ENCODE measurements at places on chromosomes 16 and 17.
A peak's percentile ranks its signal among the peaks of the same experiment; 100 is the strongest.

DNA sequence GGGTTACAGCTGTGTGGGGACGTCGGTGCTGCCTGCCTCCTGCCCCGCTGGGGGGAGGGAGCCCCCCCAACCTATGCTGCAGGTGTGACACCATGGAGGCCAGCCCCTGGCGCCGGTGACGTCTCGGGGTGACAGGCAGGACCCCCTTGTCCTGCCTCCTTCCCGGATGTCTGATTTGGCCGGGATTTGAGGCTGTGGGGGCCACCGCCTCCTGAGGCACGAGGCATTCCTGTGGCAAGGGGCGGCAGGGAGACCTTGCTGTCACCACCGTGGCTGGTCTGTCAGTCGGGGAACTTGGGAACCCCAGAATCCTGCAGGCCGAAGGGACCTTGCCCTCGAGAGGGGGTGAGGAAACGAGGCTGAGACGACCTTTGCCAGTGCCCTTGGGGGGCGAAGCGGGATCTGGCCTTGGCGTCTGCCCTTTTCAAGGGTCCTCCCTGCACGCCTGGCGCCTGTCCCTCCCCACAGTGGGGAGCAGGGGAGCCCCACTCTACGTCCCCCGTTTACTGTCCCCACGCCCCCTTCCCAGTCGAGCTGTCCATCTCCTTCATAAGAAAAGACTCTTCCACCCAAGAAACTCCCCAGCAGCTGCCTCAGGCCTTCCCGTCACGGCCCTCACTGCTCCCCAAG is 74.4 kb downstream of the METRNL start:
- no peak for DNase-seq

DNA sequence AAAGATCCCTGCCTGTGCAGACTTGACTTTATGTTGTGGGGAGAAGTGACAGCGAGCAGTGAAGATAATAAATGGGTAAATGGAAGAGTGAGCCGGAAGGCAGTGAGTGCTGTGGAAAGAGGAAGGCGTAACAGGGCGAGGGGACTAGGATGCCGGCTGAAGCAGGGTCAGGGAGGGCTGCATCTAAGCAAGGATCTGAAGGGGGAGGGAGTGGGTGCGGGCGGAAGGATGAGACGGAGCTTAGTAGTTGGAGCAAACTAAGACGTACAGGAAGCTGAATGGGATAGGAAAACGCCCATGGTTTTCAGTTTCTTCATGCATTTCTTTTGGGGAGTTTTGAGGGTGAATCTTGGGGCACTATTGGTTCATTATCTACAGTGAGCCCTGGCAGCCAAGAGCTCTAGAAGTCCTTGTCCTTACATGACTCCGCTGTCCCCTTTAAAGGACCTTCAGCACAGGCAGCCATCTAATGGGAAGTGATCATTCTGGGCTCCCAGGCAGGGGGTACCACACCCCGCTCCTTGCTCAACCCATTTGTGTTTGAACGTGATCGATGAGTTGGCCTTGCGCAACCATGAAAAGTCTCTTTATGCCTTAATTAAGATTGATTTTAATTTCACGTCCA is 10.4 kb upstream of the NAT9 start:
- no peak for DNase-seq

GRCh38 chr17:30323895-30324319 is 9.9 kb downstream of the TMIGD1 start:
- peak; percentile 40 for DNase-seq

- no peak for DNase-seq
These were observed 51.7 kb downstream of the TBX4 start for GRCh38 chr17:61503961-61504360.

- DNase-seq = no peak
These were observed 139.8 kb downstream of the ENGASE start for GRCh38 chr17:79214459-79214858.

- no peak for DNase-seq
These were observed 39.9 kb upstream of the GFOD2 start for GRCh38 chr16:67758966-67759365.

DNA sequence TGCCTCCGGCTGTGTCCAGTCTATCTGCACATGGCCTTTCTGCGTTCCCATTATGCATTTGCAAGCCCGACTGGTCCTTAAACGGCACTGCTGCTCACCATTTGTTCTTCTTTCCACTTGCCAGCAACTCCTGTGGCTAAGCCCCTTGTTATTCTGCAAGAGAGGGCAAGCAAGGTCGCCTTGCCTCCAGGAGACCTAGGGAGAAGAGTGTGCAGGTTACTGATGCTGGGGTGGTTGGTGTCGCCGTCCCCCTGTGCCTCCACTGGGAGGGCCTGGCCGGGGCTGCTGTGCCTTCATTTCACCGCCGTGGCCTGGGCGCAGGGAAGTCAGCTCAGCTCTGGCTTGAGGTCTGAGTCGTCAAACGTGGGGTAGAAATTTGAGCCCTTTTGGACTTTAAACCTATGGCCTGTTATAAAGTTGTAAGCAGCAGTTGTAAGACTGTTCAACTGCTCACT is 12.7 kb downstream of the SLC6A4 start:
- no peak for DNase-seq

DNA sequence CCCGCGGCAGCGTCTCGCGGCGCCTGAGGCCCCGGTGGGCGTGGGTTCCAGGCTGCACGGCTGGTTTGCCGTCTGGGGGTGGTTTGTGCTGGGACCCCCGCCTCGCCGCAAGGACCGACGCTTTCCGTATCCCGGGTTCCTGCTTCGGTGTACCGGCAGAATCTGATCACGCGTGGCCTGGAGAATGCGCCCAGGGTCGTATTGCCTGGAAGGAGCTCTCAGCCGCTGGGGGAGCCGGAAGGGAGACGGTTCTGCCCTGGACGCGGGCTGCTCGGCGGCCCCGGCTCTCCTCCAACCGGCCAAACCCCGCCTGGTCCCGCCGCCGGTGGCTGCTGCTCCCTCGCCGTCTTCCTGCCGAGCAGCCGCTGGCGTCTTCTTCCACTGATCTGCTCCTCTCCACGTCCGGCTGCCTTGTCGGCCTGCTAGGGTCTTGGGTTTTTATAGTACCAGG is 39.8 kb downstream of the ZNF778 start:
- no peak for DNase-seq

- DNase-seq = peak; percentile 18
These were observed 37.4 kb downstream of the CLEC16A start for GRCh38 chr16:10981697-10982216.

DNA sequence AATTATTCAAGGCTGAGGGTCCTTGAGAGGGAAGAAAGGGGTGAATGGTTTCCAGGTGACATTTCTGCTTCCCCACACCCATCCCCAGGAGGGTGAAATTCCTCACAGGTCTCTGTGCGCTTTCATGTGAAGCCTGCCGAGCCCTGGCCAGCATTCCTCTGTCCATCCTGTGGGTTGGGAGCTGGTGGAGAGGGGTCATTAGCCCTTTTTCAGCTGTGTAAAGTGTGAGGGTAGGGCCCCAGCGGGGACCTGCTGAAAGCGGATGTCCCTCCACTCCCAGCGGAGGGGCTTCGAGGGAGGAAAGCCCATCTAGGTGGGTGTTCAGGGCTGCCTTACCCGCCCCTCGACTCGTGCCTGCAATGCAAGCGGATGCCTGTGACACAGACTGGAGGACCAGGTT is 53.3 kb upstream of the DLX4 start:
- DNase-seq = no peak

GRCh38 chr17:44935116-44935515 is 12.5 kb downstream of the KIF18B start:
- DNase-seq = no peak

DNA sequence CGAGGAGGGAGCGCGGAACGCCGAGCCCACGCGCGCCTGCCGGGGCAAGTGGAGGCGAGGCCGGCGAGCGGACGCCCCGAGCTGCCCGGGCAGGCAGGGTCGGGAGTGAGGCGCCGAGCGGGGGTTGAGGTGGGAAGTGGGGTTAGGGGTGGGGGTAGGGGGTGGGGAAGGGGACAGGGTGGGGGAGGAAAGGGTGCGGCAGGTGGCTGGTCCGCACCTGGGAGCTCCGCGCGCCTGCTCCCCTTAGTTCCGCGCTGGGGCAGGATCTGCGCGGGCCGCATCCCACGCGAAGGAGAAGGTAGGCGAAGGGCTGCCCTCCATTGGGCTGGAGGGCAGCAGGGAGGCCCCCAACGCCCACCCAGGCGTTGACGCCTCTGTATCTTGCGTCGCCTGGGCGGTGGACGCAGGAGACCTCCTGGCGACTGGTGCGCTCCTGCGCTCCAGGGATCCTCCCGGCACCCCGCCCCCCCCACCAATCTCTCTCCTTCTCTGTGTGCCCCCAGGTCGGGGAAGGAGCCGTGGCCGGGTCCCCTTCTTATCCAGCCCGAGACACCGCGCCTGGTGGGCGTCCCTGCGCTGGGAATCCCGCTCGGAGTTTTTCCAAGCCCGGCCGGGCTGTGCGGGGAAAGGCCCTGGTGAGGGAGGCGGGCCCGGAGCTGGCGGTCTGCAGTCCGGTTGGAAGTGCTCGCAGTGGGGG is 51.3 kb upstream of the AMZ2 start:
- DNase-seq = peak; percentile 14

- DNase-seq = peak; percentile 49
These were observed 15.4 kb upstream of the CTCF start for GRCh38 chr16:67546761-67547422.

DNA sequence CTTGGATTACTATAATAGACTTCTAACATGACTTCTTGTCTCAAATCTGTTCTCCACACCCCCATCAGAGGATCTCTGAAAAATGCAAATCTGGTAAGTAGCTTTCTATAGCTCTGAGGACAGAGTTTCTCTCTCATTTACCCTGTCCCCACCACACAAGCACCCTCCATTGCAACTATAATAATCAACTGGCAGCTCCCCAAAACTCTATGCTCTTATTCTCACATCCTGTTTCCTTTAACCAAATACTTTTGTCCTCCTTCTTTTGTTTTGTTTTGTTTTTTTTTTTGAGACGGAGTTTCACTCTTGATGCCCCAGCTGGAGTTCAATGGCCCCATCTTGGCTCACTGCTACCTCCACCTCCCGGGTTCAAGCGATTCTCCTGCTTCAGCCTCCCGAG is 73.4 kb downstream of the HELZ start:
- no peak for DNase-seq

DNA sequence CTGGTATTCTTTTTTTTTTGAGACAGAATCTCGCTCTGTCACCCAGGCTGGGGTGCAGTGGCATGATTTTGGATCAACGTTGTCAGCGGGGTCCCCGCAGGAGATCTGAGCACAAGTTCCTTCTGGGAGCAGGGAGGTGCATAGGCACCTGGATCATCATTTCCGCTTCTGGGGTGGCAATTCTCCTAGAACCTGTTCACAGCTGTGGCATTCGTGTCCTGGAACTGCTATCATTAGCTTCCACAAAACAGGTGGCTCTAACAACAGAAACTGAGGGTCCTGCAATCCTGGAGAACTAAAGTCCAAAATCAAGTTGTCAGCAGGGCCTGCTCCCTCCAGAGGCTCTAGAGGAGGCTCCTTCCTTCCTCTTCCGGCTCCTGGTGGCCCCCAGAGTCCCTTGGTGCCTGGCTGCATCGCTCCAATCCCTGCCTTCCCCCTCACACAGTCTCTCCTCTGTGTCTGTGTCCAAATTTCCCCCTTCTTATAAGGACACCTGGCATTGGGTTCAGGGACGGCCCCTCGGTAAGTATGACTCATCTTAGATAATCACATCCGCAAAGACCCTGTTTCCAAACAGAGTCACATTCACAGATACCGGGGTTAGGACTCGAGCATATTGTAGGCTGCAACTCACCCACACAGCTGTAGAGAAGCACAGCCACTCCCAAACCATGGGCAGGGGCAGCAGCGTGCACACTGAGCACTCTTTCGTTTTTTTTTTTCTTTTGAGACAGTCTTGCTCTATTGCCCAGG is 43.5 kb upstream of the KLHDC4 start:
- no peak for DNase-seq

DNA sequence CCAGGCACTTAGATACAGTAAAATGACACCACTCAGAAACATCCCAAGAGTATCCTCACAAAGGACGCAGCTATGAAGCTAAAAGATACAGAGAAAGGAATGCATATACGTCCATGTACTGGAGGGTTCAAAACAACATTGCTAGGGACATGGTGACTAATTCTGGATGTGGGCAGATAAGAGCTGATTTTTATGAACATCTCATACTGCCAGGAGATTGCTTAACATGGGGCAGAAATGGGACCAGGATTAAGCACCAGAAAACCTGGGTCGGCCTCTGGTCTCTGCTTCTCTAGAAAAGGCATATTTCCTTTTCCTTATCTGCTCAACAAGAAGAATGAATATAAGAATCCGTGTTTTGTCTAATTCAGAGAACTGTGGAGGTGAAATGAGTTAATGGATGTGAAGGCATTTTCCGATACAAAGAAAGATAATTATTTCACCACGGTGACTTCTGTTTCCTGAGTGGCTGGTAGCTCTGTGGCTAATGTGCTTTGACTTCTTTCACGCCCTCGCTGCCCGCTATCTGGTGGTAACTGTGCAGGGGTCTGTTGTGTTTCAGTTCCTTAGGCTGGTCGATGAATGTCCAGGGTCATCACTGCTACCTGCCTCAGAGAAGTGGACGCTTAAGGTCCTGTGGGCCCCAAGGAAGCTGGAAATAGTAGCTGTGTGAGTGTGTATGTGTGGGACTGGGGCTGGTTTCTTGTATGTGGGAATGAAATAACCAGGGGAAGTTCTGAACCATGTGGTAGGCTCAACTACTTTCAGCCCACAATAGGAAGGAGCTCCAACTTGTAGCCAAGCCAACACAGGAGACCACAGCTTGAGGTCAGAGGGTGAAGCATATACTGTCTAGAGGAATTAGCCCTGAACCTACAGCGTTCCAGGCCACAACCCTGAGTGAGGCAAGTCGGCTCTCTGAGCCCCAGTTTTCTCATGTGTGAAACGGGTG is 15.8 kb upstream of the CCL5 start:
- DNase-seq = peak; percentile 38

GRCh38 chr16:10616756-10617640 is 36.6 kb upstream of the EMP2 start:
- DNase-seq = no peak

DNA sequence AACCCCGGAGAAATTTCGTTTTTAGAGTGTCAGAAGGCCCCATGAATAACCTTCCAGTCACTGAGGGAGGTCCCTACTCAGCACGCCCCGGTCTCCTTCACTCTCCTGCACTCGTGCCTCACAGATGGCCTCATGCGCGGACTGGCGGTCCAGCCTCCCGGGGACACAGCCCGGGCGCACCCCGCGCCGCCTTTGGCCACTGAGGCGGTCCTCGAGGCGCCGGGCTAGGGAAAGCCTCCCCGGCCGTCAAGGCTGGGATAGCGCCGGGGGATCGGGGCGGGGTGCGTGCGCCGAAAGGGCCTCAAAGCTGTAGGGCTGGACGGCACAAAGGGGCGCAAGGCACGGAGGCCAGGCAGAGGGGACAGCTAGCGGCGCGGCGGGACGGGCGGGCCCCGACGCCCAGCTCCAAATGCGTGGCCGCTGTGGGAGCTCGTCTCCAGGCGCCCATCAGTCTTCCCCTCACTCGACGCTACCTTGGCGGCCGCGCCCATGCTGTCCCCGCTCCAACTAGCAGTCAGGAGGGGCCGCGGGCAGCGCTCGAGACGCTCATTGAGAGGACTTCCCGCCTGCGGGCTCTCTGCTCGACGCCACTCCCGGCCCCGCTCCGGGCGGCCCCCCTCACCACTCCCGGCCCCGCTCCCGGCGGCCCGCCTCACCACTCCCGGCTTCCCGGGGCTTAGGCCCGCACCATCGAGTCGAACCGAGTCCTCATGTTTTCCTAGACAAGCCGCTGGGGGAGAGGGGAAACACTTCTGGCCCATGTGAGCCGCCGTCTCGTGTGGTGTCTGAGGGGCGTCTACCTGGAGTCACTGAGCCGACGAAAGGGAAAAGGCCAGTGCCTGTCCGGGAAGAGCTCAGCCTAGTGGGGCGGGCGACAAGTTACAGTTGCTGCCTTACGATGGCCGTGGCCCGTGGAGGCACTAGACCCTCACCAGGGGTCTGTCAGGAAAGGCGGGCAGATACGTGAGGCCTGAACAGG is at the start of gene USP6:
USP6 (plus strand) TSS at position 360 of the 979 bp plus-strand sequence. CDS start 14,336 bp downstream, outside the sequence.
- DNase-seq = no peak

Measured in stimulated activated naive CD4-positive, alpha-beta T cell treated with Interleukin-2 at 50 U/mL for 16 hours (primary cell).